Fibroblast of villous mesenchyme (primary cell): ENCODE measurements at places on chromosomes 11 and 22.
A peak's percentile ranks its signal among the peaks of the same experiment; 100 is the strongest.

- no peak for DNase-seq
Observed at GRCh38 chr11:66904055-66904454, 47.2 kb downstream of the LRFN4 start.

GRCh38 chr22:50269573-50269969 lies 609 bp downstream of the MAPK11 start:
- no peak for DNase-seq

GRCh38 chr11:35131886-35132285 lies 7.1 kb upstream of the CD44 start:
- no peak for DNase-seq

GRCh38 chr22:37244114-37244921 lies at the start of gene RAC2:
Gene RAC2, minus strand, starts transcription at chr22:37244269. Its CDS starts 121 bp downstream, at chr22:37244148.
- DNase-seq, result peak; percentile 64

- no peak for DNase-seq
Observed at GRCh38 chr11:86214710-86215109, 29.8 kb upstream of the EED start.

DNA sequence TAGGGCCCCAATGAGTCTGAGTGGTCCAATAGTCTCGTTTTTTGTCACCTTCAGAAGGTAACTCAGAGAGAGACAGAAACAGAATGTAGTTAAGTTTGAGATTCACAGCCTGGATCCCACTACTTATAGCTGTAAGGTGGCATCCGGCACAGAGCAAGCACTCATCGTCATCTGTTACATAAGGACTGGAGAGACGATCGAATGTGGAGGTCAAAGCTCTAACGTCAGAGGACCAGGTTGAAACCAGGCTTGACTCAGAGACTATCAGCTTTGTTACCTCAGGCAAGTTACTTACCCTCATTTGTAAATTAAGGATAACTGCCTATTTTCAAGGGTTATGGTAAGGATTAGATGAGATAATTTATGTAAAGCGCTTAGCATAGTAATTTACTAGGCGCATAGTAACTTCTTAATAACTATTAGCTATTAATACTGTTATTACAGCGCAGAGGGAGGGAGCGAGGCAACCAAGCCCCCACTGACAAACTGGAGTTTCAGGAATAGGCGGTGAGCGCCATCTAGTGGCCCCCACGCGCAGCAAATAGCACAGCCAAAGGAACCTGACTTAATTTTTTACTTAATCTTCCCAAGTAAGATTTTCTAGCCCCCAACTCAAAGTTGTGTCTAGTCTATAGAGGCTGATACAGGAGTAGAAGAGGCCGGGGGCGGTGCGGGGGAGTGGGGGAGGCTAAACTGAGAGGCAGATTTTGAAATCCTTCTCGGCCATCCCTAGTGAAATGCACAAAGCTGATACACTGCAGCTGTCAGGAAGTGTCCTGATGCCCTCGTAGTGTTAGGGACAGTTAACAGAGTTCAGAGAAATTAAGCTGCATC lies 29.0 kb upstream of the API5 start:
- peak; percentile 30 for DNase-seq

DNA sequence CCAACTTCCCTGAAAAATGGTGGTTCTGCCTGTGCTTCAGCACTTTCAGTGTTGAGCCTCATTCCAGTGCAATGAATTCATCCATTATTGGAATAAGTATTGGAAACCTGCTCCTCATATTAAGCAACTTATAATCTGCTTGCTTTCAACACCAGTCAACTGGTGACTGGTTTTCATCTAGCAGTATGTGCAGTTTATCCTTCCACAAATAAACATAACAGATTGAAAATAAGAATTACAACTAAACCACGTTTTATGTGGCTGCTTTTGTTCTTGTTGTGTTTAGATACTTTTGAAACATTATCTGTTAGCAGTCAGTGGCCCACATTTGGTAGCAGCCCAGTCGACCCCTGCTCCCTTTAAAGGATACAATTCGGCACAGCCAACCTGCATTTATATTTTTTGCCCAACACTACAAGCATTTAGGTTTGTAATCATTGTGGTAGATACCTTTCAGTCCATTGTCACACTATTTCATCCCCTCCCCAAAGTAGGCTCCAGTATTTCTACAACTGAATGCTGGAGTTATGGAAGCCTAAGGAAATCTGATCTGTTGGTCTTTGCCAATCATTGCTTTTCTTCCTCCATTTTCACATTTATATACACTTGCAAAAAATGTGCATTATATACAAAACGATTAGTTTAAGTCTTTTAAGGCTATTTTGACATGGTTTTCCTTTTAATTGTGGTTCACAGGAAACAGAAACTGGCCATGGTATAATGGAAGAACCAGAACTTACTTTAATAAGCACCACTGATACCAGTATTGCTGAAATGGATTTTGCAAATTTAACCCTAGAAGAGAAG lies 13.1 kb downstream of the TAF1D start:
- peak; percentile 75 for DNase-seq

- DNase-seq, result peak; percentile 71
Observed at GRCh38 chr11:74330075-74330858, 18.8 kb upstream of the P4HA3 start.

- DNase-seq, result no peak
Observed at GRCh38 chr11:16287630-16288280, 68.6 kb downstream of the SOX6 start.

DNA sequence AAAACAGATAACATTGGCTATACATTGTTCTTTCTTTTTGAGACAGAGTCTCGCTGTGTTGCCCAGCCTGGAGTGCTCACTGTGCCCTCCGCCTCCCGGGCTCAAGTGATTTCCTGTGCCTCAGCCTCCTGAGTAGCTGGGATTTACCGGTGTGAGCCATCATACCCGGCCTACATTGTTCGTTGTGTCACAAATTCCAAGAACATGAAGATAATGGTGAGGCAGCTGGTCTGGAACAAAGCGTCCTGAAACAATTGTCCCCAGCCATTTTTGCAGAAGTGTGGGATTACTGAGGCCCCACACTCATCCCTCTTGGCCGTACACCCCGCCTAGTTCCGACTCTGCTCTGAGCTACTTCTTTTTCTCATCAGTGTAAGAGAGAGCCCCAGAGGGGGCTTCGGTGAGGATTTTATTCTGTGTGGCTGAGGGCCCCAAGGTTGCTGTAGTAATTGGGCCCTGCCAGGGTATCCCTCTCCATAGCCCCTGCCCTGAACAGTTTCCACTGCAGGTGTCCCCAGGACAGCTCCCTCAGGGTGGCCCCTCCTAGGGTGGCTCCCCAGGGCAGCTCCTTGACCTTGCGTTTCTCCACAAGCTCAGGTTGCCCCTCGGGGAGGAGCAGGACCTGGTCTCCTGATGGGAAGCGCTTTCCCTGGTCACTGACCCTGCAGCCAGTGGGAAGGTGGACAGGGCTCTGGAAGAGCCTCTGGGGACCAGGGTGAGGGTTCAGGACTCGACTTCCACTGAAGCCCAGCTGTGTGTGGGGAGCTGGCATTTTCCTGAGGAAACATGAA lies 13.1 kb upstream of the ARSA start:
- no peak for DNase-seq

GRCh38 chr11:113796663-113797259 lies 17.2 kb downstream of the CLDN25 start:
- peak; percentile 42 for DNase-seq

- DNase-seq, result no peak
Observed at GRCh38 chr11:96136613-96137298, 206.2 kb downstream of the MAML2 start.

- no peak for DNase-seq
Observed at GRCh38 chr22:17097062-17097461, 12.3 kb downstream of the IL17RA start.

DNA sequence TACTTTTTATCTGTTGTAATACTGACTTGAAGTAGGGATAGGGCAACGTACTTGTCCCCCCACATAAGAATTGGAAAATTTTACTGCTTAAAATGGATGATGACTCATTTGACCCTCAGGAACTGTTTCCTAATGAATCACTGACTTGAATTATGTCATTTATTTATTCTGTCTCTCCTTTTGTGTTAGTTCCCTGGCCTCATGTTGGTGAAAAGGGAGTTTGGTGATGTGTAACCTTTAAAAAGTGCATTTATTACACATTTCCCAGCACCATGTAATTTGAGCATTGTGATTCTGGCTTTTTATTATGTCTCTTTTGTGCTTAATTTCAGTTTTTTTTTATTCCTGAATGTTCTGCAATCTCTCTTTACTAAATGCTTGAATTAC lies 20.3 kb upstream of the PGM2L1 start:
- peak; percentile 66 for DNase-seq

DNA sequence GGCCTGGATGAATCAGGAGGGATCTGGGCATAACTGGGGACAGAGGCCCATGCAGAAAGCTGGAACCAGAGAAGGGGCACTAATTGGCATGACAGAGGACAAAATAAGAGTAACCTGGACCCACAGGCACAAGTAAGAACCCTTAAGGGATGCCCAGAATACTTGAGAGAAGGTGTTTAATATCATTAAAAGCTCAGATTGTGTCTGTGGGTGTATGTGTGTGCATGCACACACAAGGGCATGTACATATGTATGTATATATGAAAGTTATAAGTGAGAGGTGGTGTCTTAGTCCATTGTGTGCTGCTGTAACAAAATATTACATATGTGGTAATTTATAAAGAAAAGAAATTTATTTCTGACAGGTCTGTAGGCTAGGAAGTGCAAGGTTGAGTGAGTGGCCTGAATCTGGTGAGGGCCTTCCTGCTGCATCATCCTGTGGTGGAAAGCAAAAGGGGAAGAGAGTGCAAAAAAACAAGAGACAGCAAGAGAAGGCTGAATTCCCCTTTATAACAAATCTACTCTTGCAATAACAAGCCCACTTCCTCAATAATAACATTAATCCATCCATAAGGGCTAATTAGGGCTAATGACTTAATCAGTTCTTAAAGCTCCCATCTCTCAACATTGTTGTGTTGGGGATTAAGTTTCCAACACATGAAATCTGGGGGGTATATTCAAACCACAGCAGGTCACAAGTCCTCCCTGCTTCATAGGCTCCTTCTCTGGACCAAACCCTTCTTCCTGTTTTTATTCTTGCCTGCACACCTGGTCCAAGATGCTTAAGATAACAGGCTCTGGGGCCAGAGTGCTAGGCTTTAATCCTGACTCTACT lies 68.3 kb upstream of the POU2AF2 start:
- DNase-seq, result no peak

DNA sequence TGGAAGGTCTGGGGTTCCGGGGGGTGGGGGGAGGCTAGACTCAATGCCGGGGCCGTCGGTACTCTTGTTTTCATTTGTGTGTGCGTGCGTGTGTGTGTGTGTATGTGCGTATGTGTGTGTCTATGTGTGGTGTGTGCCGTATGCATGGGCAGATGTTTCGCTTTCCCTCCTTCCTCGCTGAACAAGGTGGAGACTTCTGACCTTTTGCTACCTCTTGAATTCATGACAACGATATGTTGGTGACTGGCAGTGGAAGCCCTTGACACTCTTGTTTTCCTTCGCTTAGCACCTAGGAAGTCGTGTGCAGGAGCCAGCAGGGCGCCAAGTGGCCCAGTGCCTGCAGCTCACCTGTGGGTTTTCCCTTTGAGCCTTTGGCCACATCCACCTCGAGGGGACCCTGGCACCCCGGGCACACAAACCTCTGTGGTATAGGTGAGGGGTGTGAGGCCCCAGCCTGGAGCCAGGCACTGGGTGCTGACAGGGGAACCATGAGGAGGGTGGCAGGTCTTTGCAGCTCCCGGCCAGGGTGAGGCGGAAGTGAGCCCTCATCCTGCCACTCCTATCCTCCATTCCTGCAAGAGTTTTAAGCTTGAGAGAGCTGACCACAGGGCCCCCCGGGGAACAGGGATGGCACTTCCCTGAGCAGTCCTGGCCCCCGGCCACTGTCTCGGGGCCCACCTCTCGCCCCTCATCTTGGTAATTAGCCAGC lies 19.3 kb upstream of the TMEM191C start:
- DNase-seq, result no peak
